ENCODE measurements at places on chromosomes 2 and 18. TPM values are rescaled to one million over a fixed set of nuclear protein-coding genes. Genes with fewer than 3 reads are reported as not detected.
A peak's percentile ranks its signal among the peaks of the same experiment; 100 is the strongest.

- no peak for DNase-seq
These were observed 87.7 kb upstream of the LPIN2 start for GRCh38 chr18:3100498-3101132.

DNA sequence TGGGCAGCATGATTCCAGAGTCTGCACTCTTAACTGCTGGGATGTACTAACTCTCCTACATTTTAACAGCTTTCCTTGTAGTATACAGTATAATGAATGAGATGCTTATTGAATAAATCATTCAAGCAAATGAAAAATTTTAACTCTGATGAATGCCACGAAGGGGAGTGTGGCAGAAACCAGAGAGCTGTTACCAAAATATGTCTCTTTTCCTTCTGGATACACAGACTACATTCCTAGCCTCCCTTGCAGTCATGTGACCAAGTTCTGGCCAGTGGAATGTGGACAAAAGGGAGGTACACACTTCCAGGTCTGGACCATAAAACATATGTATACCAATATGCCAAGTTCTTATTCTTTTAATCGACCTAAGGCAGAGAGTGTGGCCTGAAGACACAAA lies 1.7 kb upstream of the EML4 start:
- no peak for DNase-seq

OXER1 gene
- total RNA-seq: under 0.01 TPM

AKAIN1 gene
- total RNA-seq: not detected

DNA sequence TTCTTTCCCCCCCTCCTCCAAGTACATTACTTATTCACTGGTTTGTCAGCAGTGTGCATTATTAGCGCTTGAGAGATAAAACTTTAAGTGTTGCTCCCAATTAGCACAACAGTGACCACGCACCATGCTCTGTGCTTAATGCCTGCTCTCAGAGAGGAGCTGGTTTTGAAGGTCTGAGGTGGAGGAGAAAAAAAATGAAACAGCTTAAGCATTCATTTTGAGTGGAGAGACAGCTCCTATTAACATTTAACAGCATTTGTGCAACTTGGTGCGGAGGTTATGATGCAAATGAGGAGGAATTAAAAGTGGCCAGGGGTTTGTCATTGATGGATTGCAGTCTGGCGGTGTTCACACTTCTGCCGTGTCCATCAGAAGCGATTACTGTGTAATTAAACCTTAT lies 141.8 kb downstream of the FIGN start:
- no peak for DNase-seq

DNA sequence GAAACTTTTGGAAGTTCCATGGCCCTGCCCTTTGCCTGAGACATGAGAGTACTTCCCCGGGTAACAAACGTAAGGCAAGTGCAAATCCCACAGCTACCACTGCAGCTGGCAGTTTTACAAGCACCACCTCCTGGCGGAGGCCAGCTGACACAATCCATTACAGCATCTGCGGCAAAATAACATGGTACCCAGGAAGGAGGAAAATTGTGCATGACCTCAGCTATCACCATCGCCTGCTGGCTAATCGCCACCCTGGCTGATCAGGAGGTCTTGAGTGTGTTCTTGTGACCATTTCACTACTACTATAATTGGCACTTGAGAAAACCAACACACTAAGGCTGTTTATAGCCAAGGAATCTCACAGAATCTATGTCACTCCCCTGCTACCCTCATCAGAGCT lies 71.7 kb upstream of the SERPINE2 start:
- DNase-seq: no peak

CDKL4 gene
- total RNA-seq: 4.3 TPM

- no peak for DNase-seq
These were observed 1.5 kb upstream of the TTC39C start for GRCh38 chr18:24013051-24013450.

DNA sequence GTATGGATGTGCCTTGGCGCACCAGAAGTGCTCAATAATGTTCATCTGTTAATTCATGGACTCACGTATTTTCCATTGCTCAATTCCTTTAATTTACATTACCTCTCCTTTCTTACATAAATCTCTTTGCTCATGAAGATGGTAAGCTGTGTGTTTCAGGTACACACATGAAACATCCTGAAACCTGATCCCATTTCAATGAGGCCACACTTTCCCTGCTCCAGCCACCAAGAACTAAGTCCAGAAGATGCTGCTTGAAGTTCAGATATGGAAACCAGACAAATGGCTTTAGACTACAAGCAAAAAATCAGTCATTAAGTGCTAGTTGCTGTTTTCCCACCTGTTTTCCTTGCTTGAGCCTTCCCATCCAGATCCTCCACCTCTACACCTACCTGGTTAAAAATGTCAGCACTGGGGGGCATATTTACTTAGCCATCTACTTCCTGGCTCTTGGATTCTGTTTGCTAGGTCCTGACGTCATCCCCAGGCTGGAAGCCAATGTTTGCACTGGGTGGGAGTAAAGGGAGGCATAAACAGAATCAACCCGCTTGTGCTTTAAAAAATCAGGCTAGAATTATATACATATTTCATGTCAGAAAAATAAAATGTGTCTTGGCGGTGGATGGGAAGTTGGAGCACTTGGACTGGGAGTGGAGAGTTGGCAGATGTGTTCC lies 309.7 kb downstream of the OSR1 start:
- DNase-seq: peak; percentile 26

- peak; percentile 45 for DNase-seq
These were observed 663.3 kb upstream of the CHAC2 start for GRCh38 chr2:53104263-53104662.

GRCh38 chr2:84290537-84290936 lies 168.5 kb downstream of the SUCLG1 start:
- no peak for DNase-seq

RFTN2 gene
- total RNA-seq: 4.7 TPM

GRCh38 chr2:29617351-29617750 lies 304.0 kb downstream of the ALK start:
- DNase-seq: no peak

DNA sequence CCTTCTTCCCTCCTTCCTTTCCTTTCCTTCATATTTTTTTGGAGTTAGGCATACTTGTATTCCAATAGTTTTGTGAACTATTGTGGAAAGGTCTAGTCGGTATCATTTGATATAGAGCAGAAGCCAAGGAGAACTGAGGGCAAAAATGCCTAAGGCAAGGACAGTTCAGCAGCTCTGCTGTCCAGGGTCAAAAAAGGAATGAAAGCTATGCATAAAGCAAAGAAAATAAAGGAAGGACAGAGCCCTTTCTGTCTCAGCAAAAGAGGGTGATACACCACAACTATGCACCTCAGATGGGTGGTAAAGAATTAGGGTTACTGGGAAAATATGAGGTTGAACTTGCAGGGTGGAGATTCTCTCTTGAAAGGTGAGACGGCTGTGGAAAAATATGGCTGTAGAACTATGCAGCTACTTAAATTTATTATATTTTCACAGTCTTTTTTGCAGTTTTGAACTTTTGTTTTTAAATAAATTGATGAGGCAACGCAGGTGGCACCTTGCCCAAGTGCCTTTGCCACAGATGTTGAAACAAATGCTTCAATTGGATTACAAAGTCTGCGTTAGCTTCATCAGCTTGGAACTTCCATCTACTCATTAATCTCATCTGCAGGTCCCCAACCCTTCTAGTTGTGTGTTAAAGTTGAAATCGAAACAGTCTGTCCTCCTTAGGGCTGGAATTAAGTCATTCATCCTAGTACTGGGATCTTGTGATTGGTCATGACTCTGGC lies 20.8 kb downstream of the LHCGR start:
- peak; percentile 21 for DNase-seq

DNA sequence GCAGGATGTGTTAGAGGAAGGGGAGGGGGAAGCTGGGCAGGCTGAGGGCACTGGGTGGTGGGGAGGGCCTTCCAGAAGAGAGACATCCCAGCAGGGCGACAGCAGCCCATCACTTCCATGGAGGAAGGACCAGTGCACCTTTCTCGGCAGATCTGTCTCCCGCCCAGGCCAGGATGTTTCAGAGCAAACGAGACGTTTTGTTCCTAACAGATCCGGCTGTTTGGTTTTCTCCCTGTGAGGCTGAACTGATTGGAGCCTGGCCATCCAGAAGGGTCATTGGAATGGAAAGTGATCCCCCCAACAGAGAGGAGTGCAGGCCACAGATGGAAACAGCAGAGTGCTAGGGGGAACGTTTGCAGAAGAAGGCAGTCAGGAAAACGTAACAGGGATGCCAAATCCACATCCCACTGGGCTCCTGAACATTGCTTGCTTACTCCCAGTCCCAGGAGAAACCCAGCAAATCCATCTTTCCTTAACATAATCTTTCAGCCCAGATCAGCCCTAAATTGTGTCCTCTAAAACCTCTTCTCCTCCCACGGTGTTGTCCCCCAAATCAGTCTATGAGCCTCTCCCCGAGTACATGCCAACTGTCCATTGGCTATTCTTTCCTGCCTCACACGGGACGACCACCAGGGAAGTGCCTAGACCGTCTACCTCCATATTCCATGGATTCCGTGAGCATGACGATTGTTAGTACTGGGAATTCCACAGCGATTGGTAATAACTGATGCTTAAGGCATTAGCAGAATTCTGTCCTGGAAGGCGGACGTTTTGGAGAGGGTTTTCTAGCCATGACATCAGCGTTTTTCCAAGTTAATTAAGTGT lies 126.8 kb downstream of the SEPTIN10 start:
- peak; percentile 67 for DNase-seq

DNA sequence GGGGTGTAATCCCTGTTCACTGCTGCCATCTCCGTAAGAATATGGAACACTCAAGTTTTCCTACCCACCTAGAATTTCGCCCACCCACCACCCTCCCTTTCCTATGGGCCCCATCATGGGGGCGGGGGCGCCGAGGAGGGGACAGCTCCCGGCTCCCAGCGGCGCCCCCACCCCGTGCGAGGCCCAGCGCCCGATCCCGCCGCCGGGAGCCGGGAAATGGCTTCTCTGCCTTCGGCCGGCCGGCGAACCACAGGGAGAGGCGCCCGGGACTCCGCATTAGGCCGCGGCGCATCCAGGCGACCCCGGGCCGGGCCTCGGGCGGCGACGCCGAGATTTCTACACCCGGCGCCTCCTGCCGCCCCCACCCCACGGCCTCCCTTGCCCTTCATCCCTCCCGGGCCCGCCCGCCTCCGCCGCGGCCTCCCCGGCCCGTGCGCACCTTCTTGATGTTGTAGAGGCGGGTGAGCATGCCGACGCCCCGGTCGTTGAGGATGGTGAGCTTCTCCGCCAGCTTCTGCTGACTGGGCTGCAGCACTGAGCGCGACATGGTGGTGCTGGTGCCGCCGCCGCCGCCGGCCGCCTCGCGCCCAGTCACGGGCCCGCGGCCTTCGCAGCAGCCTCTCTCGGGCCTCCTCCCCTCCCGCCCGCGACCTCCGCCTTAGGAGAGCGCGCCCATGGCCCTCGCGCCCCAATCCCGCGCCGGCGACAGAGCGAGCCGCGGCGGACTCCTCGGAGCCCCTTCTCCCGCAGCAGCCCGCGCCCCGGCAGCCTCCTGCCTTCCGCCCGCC lies 510 bp downstream of the NCKAP1 start:
- DNase-seq: peak; percentile 31

METTL5 gene
- 51.8 TPM for total RNA-seq

DNA sequence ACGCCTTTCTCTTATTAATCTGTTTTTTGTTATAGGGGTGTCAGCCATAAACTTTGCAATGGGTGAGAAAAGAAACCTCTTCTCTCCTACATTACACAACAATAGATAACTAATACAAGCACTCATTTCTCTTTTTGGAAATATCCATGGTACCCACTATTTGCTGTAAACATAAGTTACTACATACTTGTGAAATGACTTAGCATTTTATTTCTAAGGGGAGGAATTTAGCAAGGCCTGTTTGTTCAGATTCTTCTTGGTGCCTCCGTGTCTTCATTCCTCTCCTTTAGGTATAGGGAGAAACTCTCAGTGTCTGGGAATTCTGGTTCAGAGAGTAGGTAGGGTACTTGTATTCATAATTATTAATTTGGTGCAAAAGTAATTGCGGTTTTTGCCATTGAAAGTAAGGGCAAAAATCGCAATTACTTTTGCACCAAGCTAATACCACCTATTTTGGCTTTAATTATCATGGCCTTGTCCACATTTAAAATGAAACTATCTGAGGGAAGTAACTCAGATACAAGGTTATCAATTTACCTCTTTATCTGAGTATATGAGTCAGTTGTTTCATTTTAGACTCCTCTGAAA lies 134.8 kb downstream of the MREG start:
- peak; percentile 69 for DNase-seq

DNA sequence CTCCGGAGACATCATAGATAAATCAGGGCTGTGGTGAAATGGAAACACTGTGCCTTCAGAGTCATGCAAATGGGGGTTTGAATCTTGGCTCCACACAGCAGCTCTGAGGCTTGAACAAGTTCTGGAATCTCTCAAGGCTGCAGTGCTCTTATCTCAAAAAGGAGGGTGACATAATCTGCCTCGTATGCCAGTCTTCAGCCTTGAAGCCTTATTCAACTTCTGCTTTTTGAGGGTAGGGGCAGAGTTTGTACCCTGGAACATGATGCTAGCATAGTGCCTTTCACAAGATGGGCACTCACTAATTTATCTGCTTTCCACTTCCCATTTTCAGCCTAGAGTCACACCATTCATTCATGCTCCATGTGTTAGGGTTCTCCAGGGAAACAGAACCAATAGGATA lies 42.3 kb downstream of the GATA6 start:
- DNase-seq: no peak

DNA sequence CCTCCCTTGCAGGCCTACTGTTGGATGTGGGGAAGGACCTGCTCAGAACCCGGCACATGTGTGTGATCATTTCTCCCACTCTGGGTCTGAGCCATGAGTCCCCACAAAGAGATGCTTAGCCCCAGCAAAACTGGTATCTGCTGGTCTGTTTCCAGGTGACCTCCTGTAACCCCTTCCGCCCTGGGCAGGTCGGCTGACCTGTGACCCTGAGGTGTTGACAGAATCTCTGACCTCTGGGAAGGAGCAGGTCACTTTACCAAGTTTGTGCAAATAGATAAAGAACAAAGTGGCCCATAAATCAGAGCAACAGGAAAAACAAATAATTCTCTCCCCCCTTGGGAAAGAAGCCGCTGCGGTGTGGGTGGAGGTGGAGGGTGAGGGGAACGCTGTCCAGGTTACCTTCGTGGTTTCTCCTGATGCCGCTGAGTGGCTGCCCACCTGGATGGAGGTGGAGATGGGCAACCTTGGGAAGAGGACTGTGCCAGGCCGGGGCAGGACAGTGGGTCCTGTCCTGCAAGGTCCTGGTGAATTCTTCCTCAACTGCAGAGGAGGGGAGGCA lies 174.0 kb upstream of the MYCN start:
- no peak for DNase-seq

DNA sequence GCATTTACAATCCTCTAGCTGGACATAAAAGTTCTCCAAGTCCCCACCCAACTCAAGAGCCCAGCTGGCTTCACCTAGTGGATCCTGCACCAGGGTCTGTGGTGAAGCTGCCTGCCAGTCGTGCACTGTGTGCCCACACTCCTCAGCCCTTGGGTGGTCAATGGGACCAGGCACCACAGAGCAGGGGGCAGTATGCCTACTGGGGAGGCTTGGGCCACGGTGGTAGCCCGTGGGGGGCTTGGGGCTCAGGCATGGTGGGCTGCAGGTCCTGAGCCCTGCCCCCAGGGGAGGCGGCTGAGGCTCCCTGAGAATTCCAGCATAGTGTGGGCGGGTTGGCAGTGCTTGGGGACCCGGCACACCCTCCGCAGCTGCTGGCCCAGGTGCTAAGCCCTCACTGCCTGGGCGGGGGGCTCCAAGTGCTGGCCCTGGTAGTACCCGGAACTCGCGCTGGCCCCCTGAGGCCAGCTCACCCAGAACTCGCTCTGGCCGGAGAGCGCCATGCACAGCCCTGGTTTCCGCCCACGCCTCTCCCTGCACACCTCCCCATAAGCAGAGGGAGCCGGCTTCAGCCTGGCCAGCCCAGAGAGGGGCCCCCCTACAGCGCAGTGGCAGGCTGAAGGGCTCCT lies 1473.4 kb downstream of the SUCLG1 start:
- no peak for DNase-seq

GRCh38 chr18:48694295-48694694 lies 155.5 kb downstream of the CTIF start:
- no peak for DNase-seq
